ENCODE measurements at places on chromosomes 13 and 19.

DNA sequence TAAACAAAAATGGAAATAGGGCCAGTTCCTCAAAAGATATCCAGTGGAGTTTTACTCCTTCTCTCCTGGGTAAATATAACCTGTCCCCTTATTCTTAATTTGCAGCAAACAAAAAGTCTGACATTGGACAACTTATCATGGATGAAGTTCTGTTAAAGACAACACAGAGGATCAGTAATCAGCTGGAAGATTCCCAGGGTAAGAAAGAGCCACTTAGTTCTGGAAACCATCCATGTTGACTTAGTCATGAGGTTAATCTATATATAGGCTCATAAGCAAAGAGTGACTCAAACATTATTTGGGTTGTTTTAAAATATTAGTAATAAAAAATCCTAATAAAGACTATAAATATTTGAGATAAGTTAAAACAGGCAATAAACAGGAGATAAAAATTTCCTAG lies 40.5 kb upstream of the EBPL start:
- DNase-seq, result no peak

DNA sequence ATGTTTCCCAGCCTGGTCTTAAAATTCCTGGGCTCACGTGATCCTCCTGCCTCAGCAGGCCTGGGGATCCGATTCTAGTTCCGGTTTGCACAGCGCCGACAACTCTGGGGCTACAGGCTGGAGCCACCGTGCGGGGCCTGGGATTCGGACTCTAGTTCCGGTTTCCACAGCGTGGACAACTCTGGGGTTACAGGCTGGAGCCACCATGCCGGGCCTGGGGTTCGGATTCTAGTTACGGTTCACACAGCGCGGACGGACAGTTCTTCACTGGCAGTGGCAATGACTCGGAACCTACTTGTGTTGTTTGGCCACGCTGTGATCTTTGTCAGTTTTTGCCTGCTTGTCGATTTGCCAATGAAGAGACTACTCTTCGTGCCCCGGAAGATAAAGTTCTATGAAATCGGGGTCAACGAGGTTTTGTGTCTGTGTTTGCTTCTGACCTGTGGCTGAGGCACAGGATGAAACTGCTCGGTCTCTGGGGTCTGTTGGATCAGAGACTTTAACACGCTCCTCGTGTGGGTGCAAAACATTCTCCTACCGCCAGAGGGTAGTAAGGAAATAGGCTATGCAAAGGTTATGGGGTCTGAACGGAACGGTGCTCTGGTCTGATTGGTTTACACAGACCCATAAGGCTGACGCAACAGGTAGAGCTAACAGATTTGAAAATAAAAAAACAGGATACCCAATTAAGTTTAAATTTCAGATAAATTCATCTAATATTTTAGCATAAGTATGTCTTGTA lies 12.1 kb upstream of the ZSCAN1 start:
- DNase-seq, result no peak

- no peak for DNase-seq
These were observed 14.0 kb downstream of the KLK4 start for GRCh38 chr19:50897191-50897607.

DNA sequence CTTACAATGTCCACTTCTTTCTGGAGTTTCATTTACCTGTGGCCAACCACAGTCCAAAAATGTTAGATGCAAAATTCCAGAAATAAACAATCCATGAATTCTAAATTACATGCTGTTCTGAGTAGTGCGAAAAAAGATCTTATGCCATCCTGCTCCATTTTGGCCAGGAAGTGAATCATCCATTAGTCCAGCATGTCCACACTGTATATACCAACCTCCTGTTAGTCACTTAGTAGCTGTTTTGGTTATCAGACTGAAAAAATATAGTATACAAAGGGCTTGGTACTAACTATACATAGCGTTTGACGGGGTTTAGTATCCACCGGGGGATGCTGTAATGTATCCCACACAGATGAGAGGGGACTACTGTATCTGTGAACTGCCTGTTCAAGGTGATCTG lies 618.0 kb upstream of the ARGLU1 start:
- no peak for DNase-seq

DNA sequence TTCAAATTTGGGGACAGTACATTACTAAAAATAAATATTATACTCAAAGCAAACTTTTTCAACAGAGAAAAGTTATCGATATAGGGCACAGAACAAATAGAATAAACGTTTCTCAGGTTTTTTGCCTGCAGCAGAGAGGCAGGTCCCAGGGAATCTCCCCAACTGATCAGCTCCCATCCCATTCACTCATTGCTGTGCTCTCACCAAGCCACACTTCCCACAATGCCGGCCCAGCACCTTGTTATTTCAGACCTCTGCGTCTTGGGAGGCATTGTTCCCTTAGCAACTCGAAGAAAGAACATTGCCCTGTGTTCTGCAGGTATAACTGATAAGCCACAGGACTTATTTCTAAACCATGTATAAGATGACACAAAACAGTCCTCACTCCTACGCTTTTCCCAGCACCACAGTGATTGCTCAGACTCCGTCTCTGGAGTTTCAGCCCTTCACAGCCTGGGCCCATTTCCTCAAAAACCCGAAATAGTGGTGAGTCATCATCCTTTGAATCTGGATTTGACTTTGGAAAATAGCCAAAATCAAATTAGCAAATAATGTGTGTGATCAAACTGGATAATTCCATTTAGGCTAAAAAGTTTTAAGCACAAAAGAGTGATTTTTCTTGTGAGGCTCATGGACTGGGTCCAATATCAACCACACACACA lies 100.4 kb downstream of the DCLK1 start:
- no peak for DNase-seq

DNA sequence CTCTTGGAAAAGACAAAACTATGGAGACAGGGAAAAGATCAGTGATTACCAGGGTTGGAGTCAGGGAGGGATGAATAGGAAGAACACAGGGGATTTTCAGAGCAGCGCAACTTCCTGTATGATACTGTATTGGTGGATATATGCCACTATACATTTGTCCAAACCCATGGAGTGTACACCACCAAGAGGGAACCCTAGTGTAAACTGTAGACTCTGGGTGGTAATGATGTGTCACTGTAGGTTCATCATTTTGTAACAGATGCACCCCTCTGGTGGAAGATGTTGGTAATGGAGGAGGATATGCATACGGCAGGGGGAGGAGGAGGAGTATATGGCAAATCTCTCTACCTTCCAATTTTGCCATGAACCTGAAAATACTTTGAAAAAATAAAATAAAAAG lies 68.1 kb downstream of the UFM1 start:
- no peak for DNase-seq

- DNase-seq, result no peak
These were observed 29.0 kb upstream of the ZNF709 start for GRCh38 chr19:12513531-12514061.

DNA sequence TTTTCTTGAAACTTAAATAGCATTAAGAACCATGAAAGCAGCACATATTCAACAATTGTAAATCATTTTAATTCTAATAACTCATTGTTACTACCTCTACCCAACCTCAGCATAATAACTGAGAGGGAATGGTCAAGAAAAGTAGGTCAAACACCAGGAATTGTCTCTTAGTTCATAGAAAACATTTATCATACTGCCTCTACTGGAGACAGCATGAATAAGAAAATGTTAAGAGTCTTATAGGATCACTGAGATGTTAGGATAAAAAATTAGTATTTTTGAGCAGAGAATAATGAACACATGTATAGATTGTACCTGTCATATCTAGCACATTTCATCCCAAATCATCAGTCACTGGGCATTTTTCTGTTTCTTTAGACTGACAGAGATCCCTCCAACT lies 515.3 kb downstream of the PCDH9 start:
- DNase-seq, result no peak

- DNase-seq, result no peak
These were observed 402.3 kb upstream of the SLITRK6 start for GRCh38 chr13:86201477-86201876.

- no peak for DNase-seq
These were observed 9.4 kb downstream of the BCL3 start for GRCh38 chr19:44757735-44758505.
